ENCODE measurements at places on chromosomes 11 and 22.
A peak's percentile ranks its signal among the peaks of the same experiment; 100 is the strongest.

DNA sequence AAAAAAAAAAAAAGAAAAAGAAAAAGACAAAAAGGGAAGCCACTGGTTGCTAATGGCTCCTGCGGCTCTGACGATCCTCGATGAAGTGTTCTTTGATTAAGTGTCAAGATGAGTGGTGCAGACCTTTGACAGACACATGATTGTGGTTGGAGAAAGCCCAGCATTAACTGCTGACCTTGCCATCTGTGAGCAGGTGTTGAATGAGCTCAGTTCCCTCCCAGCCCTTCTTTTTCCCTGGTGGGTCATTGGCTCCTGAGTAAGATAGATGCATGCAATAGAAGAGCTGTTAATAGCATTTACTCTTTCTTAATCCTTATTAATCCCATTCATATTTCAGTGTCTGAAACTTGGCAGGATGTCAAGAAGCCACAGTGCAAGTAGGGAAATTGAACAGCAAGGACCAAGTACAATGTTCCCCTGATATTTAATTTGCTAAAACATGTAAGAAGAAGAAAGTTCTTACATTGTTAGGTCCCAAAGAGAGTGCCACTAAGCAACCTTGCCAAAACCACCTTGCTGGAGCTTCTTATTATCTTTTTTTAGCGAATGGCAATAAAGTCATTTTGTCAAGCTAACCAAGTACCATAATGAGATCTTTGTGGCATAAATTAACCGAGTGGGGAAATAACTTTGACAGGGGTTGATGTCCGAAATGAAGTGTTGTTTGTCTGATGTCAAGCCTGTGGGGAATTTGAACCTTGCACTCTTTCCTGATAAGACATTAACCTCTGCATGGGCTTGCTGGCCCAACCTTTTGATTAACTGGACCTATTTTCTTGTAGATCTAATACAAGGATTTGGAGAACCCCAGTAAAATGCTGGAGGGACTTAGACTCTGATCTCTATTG, 113.7 kb downstream of the PTPRJ start:
- DNase-seq = peak; percentile 98

GRCh38 chr22:40193429-40194421, 16.0 kb downstream of the TNRC6B start:
- peak; percentile 38 for DNase-seq

DNA sequence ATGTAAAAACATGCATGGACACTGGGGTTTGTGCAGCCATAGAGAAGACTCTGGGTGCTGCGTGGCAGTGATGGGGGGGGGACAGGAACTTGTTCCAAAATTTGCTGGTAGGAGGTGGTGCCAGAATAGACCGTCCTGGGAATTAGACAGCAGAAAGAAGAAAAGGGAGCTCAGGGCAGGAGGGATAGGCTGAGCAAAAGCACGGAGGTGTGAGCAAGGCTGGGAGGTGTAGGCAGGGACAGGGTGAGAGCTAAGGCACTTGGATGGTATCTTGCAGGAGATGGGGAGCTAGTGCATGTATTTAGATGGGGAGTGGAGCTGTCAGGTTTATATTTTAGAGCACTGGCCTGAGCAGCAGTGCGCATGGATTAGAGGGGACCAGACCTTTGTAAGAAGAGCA, 53.8 kb downstream of the PKNOX2 start:
- DNase-seq = no peak

DNA sequence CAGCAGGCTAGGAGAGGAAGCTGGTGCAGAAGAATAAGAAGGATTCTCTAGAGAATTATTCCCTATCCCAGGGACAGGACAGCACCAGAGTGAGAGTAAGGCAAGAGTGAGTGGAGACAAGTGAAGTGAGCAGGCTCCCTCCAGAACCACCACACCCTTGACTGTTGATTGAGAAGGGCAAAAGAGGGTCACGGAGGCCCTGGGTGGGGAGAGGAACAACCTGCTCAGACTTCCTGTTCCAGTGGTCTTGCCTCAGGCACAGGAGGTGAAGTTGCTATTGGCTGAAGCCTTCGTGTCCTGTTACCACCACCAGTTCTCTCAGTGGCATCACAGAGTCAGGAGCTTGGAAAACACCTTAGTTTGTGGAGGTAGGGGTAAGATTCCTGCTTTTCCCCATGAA, 51.7 kb upstream of the CCDC89 start:
- no peak for DNase-seq

GRCh38 chr11:79404806-79405205, 36.0 kb downstream of the TENM4 start:
- DNase-seq = no peak

GRCh38 chr11:2666828-2667570, 32.8 kb downstream of the KCNQ1OT1 start:
- DNase-seq = peak; percentile 0

DNA sequence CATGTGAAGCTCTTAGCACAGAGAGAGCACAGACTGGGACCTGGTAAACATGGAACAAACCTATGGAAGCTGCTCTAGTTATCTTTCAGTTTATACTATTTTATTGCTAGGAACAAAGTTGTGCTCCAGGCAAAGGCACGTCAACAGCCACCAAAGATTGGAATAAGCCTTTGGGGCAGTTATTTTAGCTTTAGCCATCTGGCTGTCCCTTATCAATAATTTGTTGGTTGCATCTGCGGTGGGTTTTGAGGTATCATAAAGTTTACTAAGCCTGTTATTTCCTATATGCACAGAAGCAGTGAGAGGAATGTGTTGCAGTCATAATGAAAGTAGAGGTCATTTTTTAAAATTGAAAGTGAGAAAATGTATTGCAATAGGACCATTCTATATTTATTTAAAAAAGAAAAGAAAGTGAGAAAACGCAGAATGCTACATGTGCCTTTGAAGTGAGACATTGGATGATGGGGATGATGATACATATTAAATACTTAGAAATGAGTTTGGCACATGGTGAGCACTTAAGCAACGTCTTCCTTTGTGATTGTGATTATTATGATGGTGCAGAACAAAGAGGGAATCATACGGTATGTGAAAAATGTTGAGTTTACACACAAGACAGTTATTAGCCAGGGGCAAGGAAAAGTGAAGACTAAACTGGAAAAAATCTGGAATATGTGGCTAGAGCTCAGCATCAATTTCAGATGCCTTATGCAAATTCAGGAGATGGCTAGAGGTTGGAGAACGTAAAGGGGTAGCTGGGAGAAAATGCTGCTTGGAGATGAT, 58.3 kb downstream of the PRR5L start:
- DNase-seq = peak; percentile 13

GRCh38 chr11:96006037-96006436, 82.1 kb upstream of the MTMR2 start:
- DNase-seq = no peak

GRCh38 chr11:116930177-116930576, 92.8 kb upstream of the APOA1 start:
- no peak for DNase-seq

DNA sequence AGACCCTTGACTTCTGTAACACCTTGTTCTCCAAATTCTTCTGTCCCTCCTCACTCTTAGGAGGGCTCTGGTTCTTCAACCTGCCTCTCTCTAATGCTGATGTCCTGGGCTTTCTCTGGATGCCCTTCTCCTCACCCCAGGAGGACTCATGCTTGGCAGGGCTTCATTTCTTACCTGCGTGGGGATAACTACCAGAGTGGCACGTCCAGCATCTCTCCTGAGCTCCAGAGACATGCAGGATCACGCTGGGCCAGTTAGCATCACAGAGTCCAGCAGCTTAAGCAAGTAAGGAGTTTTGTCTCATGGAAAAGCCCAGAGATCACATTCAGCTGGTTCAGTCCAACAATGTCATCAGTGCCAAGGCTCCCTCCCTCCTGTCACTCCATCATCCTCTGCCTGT, 36.4 kb downstream of the RTL6 start:
- no peak for DNase-seq

GRCh38 chr11:24820541-24820940, 323.7 kb downstream of the LUZP2 start:
- no peak for DNase-seq

DNA sequence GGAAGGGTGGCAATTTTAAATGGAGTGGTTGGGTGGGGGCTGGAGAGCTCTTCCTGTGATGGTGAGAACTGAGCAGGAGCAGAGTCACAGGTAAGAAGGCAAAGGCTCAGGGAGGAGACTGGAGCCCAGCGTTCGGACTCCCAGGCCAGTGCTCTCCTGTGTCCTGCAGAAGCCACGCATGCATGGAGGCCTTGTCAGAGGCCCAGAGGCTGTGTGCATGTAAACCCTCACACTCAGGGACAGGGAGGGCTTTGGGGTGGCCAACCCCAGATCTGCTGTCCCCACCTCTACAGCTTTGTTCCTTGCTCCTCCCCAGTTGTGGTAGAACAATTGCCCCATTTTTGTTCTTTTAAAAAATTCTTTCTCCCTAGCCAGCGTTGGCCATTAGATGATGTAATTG, 130.4 kb upstream of the PARVA start:
- no peak for DNase-seq

GRCh38 chr11:62806611-62807121, 1.4 kb upstream of the NXF1 start:
- DNase-seq = no peak

GRCh38 chr11:66974724-66975404, at the start of gene C11orf86:
Gene C11orf86 (plus strand): TSS chr11:66975304. CDS start chr11:66975363, 59 bp downstream.
- DNase-seq = no peak

DNA sequence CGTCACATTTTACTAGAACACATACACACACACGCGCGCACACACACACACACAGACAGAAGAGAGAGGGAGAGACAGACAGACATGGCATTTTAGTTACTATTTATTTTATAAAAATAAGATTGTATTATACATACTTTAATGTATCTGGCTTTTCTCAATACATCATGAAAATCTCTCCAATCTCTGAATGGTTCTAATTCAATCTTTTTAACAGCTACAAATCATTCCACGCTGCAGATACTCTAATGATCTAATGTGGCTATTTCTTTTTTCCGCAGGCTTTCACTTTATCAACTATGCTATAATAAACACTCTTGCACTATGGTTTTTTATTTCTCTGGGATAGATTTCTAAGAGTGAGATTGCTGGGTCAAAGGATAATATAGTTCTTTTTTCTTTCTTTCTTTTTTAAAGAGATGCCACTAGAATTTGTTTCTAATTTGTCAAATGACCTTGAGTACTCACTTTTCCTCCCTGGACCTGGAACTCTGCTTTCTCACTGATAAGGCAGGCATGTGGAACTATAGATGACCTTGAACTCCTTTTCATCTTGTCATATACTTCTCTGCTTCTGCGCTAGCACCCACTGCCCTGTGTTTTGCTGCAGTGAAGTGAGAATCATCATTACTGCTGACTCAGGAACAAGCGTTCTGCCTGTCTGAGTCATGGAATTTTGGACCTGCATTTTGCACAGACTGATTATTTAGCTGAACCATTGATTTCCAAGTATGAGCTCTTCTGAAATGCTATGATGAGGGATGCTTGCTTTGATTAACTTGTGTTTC, 4.9 kb upstream of the SLC6A5 start:
- DNase-seq = no peak

DNA sequence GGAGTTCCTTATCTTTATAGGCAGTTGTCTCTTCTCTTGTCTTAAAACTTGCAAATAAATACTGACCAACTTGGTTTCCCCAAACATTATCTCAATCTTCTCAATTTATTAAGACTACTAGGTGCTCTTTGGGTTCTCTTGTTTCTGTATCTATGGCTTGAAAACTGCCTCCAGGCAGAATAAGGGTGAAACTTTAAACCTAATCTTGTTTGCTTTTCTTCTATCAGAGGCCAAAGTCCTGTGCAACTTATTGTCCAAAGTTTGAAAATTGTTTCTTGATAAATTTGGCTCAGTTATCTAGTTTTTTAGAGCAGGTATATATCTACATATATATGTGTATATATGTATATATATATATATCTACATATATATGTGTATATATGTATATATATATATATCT, 110.1 kb upstream of the ANO5 start:
- no peak for DNase-seq

GRCh38 chr11:134949121-134950090, 537.4 kb upstream of the B3GAT1 start:
- no peak for DNase-seq

DNA sequence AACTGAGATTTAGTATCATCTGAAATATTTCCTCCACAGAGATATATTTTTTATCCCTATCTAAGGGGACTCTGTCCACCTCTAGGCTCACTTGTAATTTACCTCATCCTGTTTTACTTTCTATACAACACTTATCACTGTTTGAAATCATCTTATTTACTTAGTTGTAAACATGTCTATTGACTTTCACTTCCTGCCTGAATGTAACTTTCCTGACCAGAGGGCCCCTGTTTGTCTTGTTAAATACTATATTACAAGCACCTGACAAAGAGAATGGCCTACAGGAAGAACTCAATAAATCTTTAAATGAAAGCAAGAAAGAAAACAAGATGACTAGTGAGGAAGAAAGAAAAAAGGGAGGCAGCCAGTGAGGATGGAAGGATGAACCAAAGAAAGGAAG, 1727.5 kb downstream of the LRRC4C start:
- no peak for DNase-seq

- no peak for DNase-seq
Measured at GRCh38 chr22:33823552-33823951, 96.7 kb downstream of the LARGE1 start.

- DNase-seq = no peak
Measured at GRCh38 chr11:58905721-58906547, 33.4 kb upstream of the GLYATL1 start.

GRCh38 chr11:65429724-65430405, 7.3 kb downstream of the NEAT1 start:
- peak; percentile 72 for DNase-seq

DNA sequence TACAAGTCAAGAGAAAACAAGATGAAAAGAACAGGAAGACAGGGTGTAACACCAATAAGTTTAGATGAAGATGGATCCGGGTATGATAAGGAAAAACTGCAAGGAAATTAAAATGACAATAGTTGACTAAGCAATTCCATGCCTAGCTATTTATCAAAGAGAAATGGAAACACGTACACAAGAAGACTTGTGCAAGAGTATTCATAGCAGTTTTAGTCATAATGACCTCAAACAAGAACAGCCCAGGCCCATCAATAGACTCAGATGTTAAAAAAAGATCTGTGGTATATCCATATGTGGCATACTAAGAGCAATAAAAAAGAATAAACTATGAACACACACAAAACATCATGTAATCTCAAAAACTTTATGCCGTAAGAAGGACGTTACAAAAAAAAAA, 33.2 kb downstream of the SLC5A12 start:
- no peak for DNase-seq

GRCh38 chr11:40280159-40281051, 1179.0 kb downstream of the LRRC4C start:
- DNase-seq = no peak

- no peak for DNase-seq
Measured at GRCh38 chr11:47099214-47099917, 77.3 kb downstream of the ARFGAP2 start.

DNA sequence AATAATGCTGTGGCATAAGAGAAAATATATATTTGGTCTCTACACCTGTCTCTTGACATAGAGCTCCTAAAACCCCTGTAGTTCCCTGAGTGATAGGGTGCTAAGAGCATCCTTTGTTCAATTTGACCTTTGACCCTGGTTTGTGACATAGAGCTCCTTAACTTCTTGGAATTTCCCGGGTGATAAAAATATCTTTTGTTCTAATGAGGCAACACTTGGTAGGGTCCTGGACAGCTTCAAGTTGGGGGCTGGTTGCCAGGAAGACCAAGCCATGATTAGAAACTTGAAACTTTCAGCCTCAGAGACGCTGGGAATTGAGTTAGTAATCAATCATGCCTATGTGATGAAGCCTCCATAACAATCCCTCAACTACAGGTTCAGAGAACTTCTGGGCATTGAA, 105.4 kb downstream of the CASP12 start:
- DNase-seq = no peak
